ENCODE measurements at places on chromosomes 3 and 15. TPM values are rescaled to one million over a fixed set of nuclear protein-coding genes. Genes with fewer than 3 reads are reported as not detected.

DNA sequence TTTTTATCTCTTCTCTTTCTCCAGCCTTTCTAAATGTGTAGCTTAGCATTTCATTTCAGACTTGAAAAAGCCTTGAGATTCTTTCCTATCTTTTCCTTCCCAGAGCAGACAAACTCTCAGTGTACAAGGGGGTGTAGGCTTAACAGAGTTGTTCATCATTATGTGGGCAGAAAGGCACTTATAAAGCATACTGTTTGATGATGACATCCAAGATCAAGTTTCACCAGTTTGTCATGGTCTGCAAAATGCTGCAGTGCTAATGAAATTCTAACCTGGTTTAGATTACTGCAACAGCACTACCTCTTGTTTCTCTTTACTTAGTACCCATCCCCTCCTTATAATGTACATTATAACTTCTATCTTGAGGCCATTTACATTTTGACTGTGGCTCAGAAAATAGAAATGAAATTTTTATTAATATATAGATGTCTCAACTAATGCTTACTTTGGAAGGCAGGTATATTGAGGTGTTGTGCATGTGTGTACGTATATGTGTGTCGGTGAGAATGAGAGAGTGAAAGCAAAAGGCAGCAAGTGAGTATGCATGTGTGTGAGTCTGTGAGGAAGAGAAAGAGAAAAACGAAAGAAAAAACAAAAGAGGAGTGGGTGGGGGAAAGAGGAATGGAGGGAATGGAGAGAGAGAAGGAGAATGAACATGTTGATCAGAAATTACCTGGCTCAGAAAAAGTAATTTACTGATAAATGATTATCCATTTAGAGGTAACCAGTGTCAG is 1043.6 kb downstream of the TUSC7 start:
- DNase-seq: no peak
- no peaks in the 10 kb centered on the region for H3K27me3 ChIP-seq
- H3K4me1 ChIP-seq: no peaks in the 10 kb centered on the region
- H3K27ac ChIP-seq: no peak overlapping the region
- no peaks in the 10 kb centered on the region for H3K36me3 ChIP-seq
- no peak overlapping the region for H3K4me3 ChIP-seq

DNA sequence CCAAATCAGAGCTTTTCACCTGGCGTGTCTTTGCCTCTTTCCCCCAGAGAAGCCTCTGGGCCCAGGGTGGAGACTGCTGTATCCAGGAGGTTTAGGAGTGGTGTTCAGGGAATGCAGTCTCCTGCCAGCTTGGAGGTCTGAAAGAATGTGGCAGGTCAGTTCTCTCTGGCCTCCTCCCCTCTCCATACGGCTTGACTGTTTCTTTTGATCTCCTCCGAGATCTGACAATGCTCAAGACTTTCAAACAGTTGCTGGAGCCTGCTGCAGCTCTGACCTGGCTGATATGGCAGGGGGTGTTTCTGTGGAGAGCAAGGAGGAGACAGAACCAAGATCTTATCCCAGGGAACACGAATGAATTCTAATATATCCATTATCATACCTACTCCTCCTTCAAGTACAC is 24.7 kb upstream of the TM4SF4 start:
- H3K27me3 ChIP-seq: no peaks in the 10 kb centered on the region
- H3K4me3 ChIP-seq: no peak overlapping the region
- no peaks in the 10 kb centered on the region for H3K36me3 ChIP-seq
- DNase-seq: no peak
- H3K4me1 ChIP-seq: no peaks in the 10 kb centered on the region

- DNase-seq: no peak
- no peaks in the 10 kb centered on the region for H3K36me3 ChIP-seq
- no peaks in the 10 kb centered on the region for H3K27me3 ChIP-seq
Measured at GRCh38 chr3:143998266-143998665, 26.6 kb downstream of the DIPK2A start.

- no peaks in the 10 kb centered on the region for H3K36me3 ChIP-seq
- no peaks in the 10 kb centered on the region for H3K4me1 ChIP-seq
- no peak overlapping the region for H3K4me3 ChIP-seq
- DNase-seq: no peak
- H3K27ac ChIP-seq: no peak overlapping the region
- H3K27me3 ChIP-seq: no peaks in the 10 kb centered on the region
Measured at GRCh38 chr3:115409596-115409995, 213.7 kb upstream of the GAP43 start.

- H3K36me3 ChIP-seq: no peaks in the 10 kb centered on the region
- no peaks in the 10 kb centered on the region for H3K4me1 ChIP-seq
- no peaks in the 10 kb centered on the region for H3K27me3 ChIP-seq
- DNase-seq: no peak
- no peak overlapping the region for H3K4me3 ChIP-seq
- no peak overlapping the region for H3K27ac ChIP-seq
Measured at GRCh38 chr3:46466871-46467403, 2.2 kb upstream of the LTF start.

DNA sequence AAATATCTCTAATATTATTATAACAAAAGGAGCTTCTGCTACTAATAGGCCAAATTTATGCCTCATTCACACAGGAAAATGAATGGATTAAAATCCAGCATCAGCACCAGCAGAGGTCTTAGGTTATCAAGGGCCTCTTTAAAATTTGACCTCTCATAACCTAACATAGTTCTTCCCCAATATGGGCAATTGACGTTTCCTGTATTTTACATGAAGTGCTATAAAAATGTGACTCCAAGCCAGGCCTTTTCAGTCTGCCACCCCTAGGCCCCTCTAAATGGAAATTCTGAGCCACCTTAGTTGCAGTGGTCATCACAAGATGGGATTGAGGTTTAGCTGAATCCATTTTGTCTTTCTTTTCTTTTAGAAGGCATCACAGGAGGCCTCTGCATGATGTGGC is 70.1 kb downstream of the CASR start:
- no peaks in the 10 kb centered on the region for H3K27me3 ChIP-seq
- no peaks in the 10 kb centered on the region for H3K36me3 ChIP-seq
- H3K27ac ChIP-seq: no peak overlapping the region
- no peaks in the 10 kb centered on the region for H3K4me1 ChIP-seq
- H3K4me3 ChIP-seq: no peak overlapping the region

DNA sequence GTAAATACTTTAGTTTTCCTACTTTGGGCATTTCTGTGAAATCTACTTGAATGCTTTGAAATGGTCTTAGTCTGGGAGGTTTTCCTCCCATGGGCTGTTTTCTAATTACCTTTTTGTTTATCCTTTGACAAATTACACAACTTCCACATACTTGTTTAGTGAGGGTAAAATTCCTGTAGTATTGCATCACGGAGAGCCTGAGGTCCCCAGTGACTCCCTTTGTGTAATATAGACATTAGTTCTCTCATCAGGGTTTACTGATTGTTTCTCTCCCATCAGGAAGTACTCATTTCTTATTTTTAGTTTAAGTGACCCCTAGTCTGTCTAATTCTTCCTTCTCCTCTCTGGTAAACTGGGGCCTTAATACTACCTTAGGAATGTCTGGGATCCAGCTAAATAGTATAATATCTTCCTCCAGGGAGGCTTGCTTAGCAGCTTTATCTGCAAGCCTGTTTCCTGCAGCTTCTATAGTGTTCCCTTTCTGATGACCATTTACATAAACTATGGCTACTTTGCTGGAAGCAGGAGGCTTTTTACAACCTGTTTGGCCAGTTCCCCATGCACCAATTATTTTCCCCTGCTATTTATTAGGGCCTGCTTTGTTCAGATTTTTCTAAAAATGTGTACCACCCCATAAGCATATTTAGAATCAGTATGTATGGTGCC is 87.2 kb upstream of the XCR1 start:
- H3K4me3 ChIP-seq: no peak overlapping the region
- H3K4me1 ChIP-seq: no peaks in the 10 kb centered on the region
- peak overlapping the region; percentile 52 for H3K27ac ChIP-seq
- H3K27me3 ChIP-seq: no peaks in the 10 kb centered on the region
- no peaks in the 10 kb centered on the region for H3K36me3 ChIP-seq
- DNase-seq: no peak

- H3K27ac ChIP-seq: no peak overlapping the region
- H3K4me1 ChIP-seq: no peaks in the 10 kb centered on the region
- H3K4me3 ChIP-seq: no peak overlapping the region
- no peaks in the 10 kb centered on the region for H3K27me3 ChIP-seq
- no peak for DNase-seq
Measured at GRCh38 chr15:67613211-67613610, 70.7 kb downstream of the MAP2K5 start.

GRCh38 chr3:46866720-46867549 is 3.7 kb upstream of the MYL3 start:
- H3K27ac ChIP-seq: peak overlapping the region; percentile 58
- no peak overlapping the region for H3K4me3 ChIP-seq
- peaks cover 5% of the 10 kb centered on the region for H3K4me1 ChIP-seq
- no peaks in the 10 kb centered on the region for H3K36me3 ChIP-seq
- peak; percentile 89 for DNase-seq
- no peaks in the 10 kb centered on the region for H3K27me3 ChIP-seq

DNA sequence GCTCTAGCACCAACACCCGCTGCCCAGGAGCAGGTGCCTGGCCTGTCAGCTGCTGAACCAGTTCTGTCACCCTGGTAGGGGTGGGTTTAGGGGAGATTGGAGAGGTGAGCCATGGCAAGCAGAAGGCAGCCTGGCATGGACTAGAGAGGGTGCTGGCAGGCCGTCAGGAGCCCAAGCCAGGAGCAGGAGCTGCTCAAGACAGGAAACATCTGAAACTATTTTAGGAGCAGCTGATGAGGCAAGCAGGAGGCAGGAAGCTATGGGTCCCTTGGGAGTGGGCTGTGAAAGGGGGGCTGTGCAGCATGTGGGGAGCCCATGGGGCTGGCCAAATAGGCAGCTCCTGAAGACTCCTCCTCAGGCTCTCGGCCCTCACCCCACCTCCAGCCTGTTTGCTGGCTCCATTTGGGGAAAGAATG is 2.3 kb downstream of the INKA1 start:
- no peaks in the 10 kb centered on the region for H3K4me1 ChIP-seq
- H3K27me3 ChIP-seq: no peaks in the 10 kb centered on the region
- H3K4me3 ChIP-seq: no peak overlapping the region
- DNase-seq: peak; percentile 90
- peak overlapping the region; percentile 92 for H3K27ac ChIP-seq

- H3K27me3 ChIP-seq: no peaks in the 10 kb centered on the region
- H3K36me3 ChIP-seq: no peaks in the 10 kb centered on the region
- peak overlapping the region; percentile 83 for H3K27ac ChIP-seq
- peaks cover 14% of the 10 kb centered on the region for H3K4me1 ChIP-seq
Measured at GRCh38 chr3:138389841-138390581, 41.6 kb downstream of the MRAS start.

DNA sequence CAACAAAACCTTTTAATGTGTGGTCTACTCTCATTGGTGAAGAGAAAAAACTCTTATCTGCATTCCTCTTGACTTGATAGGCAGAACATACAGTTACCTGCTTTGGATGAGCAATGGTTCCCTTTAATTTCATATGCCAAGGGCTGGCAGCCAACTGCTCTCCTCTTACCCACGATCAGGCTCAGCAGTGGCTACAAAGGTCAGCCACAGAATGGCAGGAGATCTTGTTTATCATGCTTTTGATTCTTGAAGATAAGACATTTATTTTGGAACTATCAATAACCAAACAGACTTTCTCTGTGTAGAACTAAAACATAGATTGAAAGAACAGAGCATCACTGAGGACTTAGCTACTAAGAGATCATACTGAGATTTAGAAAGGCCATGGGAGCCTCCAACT is 6.1 kb upstream of the IREB2 start:
- no peaks in the 10 kb centered on the region for H3K36me3 ChIP-seq
- H3K27ac ChIP-seq: no peak overlapping the region
- no peaks in the 10 kb centered on the region for H3K27me3 ChIP-seq
- no peak overlapping the region for H3K4me3 ChIP-seq
- DNase-seq: no peak
- no peaks in the 10 kb centered on the region for H3K4me1 ChIP-seq

DNA sequence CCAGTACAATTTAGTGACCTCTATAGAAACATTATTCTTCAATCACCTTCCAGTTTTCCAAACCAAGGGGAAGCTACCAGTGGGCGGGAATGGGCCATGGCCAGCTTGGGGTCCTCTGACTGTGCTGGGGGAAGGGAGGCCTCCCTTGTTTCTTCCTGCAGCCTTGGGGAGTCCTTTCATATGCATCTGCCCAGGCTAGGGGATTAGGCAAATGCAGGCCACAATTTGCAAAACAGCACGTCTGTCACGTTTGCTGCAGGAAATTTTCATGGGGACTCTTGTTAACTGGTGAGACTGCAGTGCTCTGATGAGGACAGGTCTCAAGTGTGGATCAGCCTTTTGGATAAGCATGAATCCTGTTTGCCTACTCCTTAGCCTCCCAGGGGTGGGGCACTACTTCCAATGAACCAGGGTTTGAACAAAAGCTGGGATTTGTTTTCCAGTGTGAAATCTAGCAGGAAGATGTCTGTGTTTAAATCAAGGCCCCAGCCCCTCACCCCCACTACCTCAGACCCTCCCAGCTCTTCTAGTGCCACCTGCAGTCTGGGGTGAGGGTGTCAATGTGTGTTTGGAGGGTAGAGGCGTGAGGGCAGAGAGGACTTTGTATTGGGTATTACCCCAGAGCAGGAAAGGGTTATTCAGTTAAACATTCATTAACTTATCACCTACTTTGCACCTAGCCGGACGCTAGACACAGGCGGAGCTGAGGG is 219.9 kb downstream of the OPA1 start:
- H3K36me3 ChIP-seq: no peaks in the 10 kb centered on the region
- H3K27ac ChIP-seq: no peak overlapping the region
- no peaks in the 10 kb centered on the region for H3K4me1 ChIP-seq
- no peak overlapping the region for H3K4me3 ChIP-seq
- DNase-seq: no peak

- H3K36me3 ChIP-seq: no peaks in the 10 kb centered on the region
- no peaks in the 10 kb centered on the region for H3K27me3 ChIP-seq
- no peak overlapping the region for H3K4me3 ChIP-seq
- no peak for DNase-seq
- no peaks in the 10 kb centered on the region for H3K4me1 ChIP-seq
Measured at GRCh38 chr3:194905696-194906095, 220.0 kb downstream of the FAM43A start.

DNA sequence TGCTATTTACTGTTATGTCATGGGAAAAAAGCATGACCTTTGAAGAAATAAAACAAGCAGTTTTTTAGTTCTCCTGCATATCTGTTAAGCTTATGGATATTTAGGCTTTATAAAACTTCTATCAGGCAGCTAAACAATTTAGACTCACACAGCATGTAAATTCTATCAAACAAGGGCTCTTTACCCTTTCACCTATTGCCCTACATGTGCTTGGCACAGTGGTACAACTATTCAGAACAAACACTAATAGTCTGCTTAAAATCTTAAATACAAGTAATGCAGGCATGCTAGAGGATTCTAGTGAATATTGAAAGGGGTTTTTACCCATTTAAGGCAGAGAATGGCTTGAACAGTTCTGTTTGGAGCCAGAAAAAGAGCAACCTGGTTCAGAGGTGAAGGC is 23.4 kb upstream of the NANOGP8 start:
- DNase-seq: no peak
- no peaks in the 10 kb centered on the region for H3K4me1 ChIP-seq
- H3K4me3 ChIP-seq: no peak overlapping the region
- no peaks in the 10 kb centered on the region for H3K27me3 ChIP-seq
- no peak overlapping the region for H3K27ac ChIP-seq
- no peaks in the 10 kb centered on the region for H3K36me3 ChIP-seq

POPDC2 gene
- 4.9 TPM for total RNA-seq

MCF2L2 gene
- total RNA-seq: 1.5 TPM

SGO1 gene
- not detected for total RNA-seq

PPP1R14D gene
- not detected for total RNA-seq

FRMD5 gene
- total RNA-seq: 1.0 TPM

GOLGA8M gene
- total RNA-seq: 0.26 TPM

TRH gene
- total RNA-seq: not detected

GPR171 gene
- total RNA-seq: not detected

Data from uterus (tissue), 4 donors.